ENCODE measurements at places on chromosomes 3 and 15. TPM values are rescaled to one million over a fixed set of nuclear protein-coding genes. Genes with fewer than 3 reads are reported as not detected.

DNA sequence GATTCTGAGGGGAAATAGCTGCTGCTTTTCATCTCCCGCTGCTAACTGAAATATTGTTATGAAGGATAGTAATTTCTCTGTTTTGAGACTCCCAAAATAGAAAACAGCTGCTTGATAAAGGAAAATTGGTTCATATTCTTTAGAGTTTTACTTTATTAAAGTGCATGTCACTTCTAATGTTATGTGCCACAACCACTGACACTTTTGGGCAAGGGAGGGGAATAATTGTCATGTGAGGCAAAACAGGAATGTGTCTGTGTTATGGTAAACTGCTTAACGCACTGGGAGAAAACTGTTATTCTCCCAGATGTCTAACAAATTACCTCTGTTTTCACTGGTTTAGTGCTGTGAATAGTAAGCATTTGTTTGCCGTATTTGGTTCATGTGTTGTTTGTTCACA lies 201.6 kb downstream of the PDZRN3 start:
- no peak for DNase-seq

DNA sequence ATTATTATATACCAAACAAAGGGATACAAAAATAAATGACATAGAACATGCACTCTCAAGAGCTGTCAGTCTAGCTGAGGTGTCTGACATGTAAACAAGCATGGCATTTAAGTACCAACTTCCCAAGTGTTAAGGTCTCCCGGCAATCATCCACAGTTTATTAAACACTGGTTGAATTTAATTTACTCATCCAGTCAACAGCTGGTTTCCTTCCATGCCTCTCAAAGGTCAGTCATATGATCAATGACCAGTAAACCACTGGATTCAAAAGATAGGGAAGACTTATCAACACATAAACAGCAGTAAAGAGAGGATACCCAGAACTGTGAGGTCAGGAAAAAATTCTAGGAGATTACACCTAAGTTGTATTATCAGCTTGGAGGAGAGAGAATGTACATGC lies 80.4 kb downstream of the ADAM10 start:
- no peak for DNase-seq

DNA sequence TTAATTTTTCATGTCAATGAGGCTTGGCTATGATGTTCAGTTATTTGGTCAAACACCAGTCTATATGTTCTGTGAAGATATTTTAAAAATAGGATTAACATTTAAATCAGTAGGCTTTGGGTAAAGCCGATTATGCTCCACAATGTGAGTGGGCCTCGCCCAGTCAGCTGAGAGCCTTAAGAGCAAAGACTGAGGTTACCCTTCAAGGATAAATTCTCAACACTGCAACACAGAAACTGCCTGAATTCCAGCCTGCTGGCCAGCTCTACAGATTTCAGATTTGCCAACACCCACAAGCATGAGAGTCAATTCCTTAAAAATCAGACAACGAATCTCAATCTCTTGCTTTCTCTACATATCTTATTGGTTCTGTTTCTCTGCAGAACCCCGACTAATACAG lies 188.3 kb downstream of the PLCH1 start:
- no peak for DNase-seq

- DNase-seq = no peak
Observed at GRCh38 chr3:153927107-153927506, 194.1 kb upstream of the ARHGEF26 start.

The PAK6 gene
- 11.1 TPM for total RNA-seq

- DNase-seq = no peak
Observed at GRCh38 chr3:140344082-140344454, 333.8 kb upstream of the TRIM42 start.

GRCh38 chr3:125582707-125583106 lies 12.6 kb downstream of the OSBPL11 start:
- no peak for DNase-seq

GRCh38 chr3:162073422-162073975 lies 576.9 kb downstream of the OTOL1 start:
- no peak for DNase-seq

DNA sequence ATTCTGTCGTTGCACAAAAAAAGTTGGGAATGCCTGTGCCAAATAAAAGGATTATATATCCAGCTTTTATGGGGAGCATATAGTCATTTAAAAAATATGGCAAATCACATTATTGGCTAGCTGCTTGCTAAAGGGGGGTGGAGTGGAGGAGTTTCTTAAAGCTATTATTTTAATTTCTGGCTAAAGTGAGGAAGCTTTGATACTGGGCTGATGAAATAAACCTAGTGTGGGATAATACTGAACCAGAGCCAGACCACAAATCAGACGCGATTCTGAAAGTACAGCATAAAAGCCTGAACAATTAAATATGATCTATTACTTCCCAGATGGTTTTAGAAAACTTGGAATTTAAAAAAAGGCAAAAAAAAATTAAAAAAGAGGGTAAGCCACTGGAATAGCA lies 14.4 kb downstream of the POLR2M start:
- no peak for DNase-seq
